ENCODE measurements at places on chromosomes 5 and 9.

- DNase-seq, result no peak
Measured at GRCh38 chr9:75053869-75054268, 25.8 kb upstream of the CARNMT1 start.

DNA sequence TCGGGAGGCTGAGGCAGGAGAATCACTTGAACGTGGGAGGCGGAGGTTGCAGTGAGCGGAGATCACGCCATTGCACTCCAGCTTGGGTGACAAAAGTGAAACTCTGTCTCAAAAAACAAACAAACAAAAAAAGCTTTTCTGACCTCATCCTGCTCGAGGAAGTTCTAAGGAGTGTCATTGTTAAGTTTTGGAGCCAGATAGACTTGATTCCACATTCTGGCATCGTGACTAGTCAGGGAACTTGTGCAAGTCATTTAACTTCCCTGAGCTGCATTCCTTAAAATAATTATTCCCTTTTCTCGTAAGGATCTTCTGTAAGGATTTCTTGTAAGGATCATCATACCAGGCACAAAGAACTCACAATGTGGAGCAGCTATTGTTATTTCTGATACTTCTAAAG is 26.2 kb downstream of the SNX24 start:
- DNase-seq, result peak; percentile 48

DNA sequence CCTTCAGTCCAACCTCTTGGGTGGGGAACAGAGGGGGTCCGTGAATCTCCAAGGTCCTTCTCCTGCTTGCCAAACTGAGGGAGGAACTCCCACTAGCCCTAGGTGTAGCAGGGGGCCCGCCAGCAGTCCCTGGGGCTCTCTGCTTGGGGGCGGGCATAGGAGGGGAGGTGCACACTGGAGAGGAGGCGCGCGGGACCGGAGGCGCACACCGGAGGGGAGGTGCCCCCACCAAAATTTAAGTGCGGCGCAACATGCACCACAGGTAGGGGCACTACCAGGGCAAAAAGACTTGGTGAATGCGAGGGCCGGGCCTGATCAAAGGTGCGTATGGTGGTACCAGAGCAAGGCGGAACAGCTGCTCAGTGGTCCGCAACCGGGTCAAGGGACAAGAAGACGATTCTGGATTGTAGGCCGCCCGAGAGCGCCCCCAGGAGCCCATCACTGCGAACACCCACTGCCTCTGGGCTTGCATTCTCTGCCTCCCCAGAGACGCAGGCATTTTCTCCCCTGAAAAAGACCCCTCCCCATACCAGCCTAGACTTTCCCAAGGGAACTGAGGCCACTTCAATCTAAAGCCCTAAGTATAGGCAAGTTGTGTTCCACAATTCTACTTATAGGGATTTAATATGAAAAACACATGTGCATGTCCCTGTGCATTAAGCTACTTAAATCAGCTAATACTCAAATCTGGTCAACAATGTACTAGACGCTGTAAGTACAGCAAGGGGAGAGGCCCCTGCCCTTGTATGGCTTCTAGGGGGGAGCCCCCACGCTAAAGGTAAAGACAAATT is 50.6 kb downstream of the TGFBI start:
- DNase-seq, result no peak

DNA sequence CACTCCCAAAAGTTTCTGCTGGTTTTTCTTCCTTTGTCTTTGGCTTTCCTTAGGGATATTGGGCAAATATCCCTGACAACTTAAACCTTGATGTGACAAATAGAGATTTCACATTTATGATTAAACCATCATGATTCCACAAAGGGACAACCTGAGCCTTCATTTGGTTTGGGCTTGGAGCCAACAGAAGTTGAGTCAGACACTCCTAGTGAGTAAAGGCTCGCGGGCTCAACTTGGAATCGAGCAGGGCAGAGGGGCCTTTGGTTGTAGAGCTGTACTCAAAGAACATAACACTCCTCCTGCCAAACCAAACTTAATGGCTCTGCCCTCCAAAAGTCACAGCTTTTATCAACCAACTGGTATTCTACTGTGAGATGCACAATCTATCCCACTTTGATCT is 290.2 kb upstream of the MAP3K1 start:
- peak; percentile 51 for DNase-seq

- DNase-seq, result peak; percentile 19
Measured at GRCh38 chr9:108860354-108860753, 1.7 kb upstream of the ACTL7A start.

GRCh38 chr9:126722922-126723806 is 81.7 kb upstream of the ZBTB43 start:
- peak; percentile 13 for DNase-seq

GRCh38 chr5:144356489-144356888 is 185.8 kb downstream of the KCTD16 start:
- no peak for DNase-seq

DNA sequence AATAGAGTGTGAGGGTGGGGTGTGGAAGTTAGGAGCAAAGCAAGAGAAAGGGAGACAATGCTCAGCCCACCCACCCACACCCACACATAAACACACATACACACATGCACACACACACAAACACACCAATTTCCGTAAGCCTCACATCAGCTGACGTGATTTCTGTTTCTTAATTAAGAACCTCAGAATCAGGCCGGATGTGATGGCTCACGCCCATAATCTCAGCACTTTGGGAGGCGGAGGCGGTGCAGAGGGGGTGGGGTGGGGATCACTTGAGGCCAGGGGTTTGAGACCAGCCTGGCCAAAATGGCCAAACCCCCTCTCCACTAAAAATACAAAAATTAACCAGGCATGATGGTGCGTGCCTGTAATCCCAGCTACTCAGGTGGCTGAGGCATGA is 26.4 kb upstream of the PIK3R1 start:
- no peak for DNase-seq

- peak; percentile 74 for DNase-seq
Measured at GRCh38 chr9:79390077-79390698, 181.6 kb upstream of the TLE4 start.

GRCh38 chr5:32443541-32444430 is 754 bp downstream of the ZFR start:
- DNase-seq, result peak; percentile 49

- no peak for DNase-seq
Measured at GRCh38 chr9:87683751-87684626, 41.9 kb upstream of the CTSL start.

GRCh38 chr9:86183229-86184137 is 76.0 kb downstream of the C9orf153 start:
- no peak for DNase-seq

DNA sequence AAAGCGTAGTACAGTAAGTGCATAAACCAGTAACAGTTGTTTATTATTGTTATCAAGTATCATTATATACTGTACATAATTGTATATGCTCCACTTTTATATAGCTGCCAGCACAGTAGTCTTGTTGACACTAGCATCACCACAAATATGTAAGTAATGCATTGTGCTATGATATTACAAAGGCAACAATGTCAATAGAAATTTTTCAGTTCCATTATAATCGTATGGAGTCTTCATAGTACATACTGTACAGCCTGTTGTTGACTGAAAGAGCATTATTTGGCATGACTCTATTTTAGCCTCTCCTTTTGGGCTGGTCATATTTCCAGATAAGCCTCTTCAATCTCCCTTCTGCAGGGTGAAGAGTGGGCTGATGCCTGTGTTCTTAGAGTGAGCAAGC is 40.4 kb downstream of the CFAP95 start:
- DNase-seq, result peak; percentile 13

DNA sequence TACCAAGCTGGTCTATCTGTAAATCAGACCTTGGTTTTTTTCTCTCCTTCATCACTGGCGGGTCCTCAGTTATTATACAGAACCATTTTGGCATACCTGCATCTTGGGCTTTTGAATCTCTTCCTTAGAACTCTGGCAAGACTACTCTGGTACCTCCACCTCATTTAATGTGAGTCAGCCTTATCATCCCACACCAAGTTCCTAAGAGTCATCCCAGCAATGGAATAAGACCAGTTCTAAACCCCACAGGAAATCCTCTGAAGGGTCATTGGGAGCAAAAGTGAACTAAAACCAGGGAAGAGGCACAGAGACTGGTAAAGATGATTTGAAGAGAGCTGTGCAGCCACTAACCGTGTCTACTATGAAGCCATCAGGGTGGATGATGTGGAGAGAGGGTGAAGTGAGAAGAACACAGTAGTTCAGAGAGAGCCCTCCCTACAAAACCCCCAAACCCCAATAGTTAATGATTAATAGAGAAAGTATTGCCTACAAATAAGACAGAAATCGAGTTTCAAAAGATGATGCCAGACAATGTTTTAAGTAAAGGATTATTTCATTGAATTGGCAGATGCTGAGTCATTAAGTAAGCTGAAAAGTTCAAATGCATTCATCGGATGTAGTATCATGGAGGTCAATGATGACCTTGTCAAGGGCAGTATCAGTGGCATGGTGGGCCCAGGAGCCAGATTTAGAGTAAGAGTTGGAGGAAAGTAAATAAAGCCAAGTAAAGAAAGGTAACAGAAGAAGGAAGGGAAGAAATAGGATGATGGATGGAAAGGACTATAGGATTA is 85.4 kb downstream of the PCSK1 start:
- DNase-seq, result no peak

DNA sequence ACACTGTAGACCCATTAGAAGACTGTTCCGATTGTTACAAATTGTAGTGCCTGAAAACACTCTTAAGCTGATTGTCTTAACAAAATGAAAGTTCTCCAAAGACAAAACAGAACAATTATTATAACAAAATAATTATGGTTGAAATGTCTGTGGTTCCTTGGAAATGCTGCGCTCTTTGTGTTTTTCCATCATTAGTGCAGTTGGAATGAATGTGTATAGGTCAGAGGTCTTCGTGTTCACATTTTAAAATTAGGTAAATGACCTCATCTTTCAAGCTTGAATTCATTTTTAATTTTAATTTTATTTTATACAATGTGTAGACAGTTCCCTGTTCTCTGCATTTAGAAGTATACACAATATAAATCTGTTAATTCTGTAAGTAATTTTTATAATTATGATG is 56.7 kb upstream of the NXNL2 start:
- DNase-seq, result peak; percentile 21

- DNase-seq, result peak; percentile 61
Measured at GRCh38 chr5:113336975-113337374, 97.8 kb downstream of the TSSK1B start.

- no peak for DNase-seq
Measured at GRCh38 chr5:134063188-134063820, 51.2 kb upstream of the TCF7 start.

Measured in fibroblast of skin of right quadriceps (primary cell).